HCT116 (cell line): ENCODE measurements at places on chromosomes 6 and 20.

- no peaks in the 10 kb centered on the region for H3K27me3 ChIP-seq
- H3K4me1 ChIP-seq = no peaks in the 10 kb centered on the region
- H3K27ac ChIP-seq = no peak overlapping the region
- H3K36me3 ChIP-seq = no peaks in the 10 kb centered on the region
- H3K4me3 ChIP-seq = no peak overlapping the region
Observed at GRCh38 chr6:118488631-118489030, 59.5 kb upstream of the PLN start.

DNA sequence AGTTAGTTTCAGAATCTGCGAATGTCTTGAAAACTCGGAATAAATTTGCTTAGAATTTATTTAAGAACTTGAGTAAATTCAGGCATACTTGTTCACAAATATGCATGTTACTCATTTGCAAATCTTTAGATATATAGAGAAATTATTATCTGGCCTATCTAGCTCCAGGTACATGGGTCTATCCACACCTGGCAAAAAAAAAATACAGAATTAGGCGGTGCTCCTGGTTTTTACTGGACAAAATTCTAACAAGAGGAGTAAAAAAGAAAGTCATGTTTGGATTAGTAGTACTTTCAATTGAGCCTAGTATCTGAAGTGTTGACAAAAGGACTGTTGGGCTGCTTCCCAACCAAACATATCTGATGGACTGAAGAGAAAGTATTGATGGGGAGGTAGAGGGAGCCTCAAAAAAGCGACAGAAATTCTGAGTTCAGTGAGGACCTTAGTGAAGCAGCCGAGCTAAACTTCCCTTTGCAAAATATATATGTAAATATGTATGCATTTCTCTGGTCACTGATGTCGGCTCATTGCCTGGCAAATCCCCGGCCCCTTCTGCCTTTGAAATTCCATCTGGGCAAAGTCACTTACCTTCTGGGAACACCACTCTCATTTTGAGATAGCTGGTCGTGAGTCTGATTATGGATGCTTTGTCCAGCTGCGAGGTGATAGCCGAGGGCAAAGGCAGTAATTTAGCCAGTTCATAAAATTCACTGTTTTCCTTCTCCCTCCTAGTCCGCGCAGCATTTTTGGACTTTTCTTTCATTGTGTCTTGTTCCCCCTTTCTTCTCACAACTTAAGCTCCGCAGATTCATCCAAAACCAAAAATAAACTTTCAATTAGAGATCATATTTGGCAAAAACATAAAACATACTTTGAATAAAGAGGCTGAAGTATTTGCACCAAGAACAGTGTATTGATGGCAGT lies 1.8 kb downstream of the SIM1 start:
- no peaks in the 10 kb centered on the region for H3K27me3 ChIP-seq
- H3K4me1 ChIP-seq = no peaks in the 10 kb centered on the region
- no peak overlapping the region for H3K27ac ChIP-seq

GRCh38 chr6:159934181-159934580 lies 34.7 kb upstream of the IGF2R start:
- H3K36me3 ChIP-seq = no peaks in the 10 kb centered on the region
- H3K27ac ChIP-seq = no peak overlapping the region
- H3K4me3 ChIP-seq = no peak overlapping the region
- H3K27me3 ChIP-seq = peaks cover 4% of the 10 kb centered on the region; the same call in 1 of the 2 replicates

DNA sequence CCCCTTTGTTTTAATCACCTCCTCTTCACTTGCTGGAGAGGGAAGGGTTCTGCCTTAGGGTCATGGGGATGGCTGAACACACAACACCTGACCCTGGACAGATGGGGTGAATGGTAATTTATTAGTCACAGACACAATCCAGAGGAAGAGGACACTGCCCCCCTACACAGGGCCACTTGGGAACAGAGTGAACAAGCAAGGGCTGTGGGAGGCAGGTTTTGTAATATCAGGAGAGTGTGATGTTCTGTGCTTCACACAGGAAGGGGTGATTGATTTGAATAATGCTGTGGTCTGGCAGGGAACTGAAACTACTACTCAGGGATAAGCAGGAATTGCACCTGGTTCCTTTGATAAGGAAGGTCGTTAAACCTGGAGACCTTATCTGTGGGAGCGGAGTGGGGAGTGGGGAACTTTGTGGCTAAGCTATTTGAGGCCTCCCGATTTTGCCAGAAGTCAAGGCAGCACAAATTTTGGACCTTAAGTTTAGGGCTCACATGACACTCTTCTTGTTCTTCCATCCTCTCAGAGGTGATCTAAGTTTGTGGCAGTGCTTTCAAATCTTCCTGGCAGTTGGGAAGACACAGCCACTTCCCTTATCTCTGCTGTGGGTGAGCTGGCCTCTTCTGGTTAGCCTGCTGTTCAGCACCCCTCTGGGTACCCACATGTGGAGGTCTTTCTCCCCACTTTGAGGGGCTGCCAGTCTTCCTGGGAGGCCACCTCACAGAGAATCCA lies 77.8 kb downstream of the CD164 start:
- no peak overlapping the region for H3K27ac ChIP-seq
- no peak for DNase-seq
- peaks cover 12% of the 10 kb centered on the region; the same call in 1 of the 2 replicates for H3K4me1 ChIP-seq
- H3K4me3 ChIP-seq = no peak overlapping the region
- no peaks in the 10 kb centered on the region for H3K36me3 ChIP-seq

DNA sequence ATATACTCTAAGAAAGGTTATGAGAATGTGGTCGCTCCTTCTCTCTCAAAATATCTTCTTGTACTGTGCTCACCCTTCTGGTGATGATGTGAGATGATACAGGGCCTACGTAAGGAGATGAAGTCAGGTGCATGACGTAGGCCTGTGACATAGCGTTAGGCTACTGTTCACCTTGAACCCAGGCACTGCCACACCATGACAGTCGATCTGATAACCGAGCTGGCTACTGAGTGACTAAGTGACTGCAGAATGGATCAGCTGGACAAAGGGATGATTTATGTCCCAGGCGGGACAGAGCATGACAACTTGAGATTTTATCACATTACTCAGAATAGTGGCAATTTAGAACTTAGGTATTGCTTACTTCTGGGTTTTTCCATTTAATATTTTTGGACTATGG lies 11.2 kb downstream of the SLC24A3 start:
- H3K27ac ChIP-seq = no peak overlapping the region
- DNase-seq = no peak
- H3K4me1 ChIP-seq = no peaks in the 10 kb centered on the region
- no peaks in the 10 kb centered on the region for H3K27me3 ChIP-seq

GRCh38 chr20:1185316-1185741 lies 548 bp upstream of the TMEM74B start:
- H3K4me3 ChIP-seq = peak overlapping the region; percentile 59
- H3K36me3 ChIP-seq = no peaks in the 10 kb centered on the region
- peak overlapping the region; percentile 22; the same call in 1 of the 2 replicates for H3K27ac ChIP-seq
- H3K4me1 ChIP-seq = peaks cover 32% of the 10 kb centered on the region
- no peak for DNase-seq

- H3K36me3 ChIP-seq = no peaks in the 10 kb centered on the region
- H3K27me3 ChIP-seq = no peaks in the 10 kb centered on the region
- no peak for DNase-seq
- H3K27ac ChIP-seq = peak overlapping the region; percentile 97
- no peak overlapping the region for H3K4me3 ChIP-seq
- H3K4me1 ChIP-seq = peaks cover 88% of the 10 kb centered on the region
Observed at GRCh38 chr6:129671442-129672340, 38.3 kb downstream of the ARHGAP18 start.

DNA sequence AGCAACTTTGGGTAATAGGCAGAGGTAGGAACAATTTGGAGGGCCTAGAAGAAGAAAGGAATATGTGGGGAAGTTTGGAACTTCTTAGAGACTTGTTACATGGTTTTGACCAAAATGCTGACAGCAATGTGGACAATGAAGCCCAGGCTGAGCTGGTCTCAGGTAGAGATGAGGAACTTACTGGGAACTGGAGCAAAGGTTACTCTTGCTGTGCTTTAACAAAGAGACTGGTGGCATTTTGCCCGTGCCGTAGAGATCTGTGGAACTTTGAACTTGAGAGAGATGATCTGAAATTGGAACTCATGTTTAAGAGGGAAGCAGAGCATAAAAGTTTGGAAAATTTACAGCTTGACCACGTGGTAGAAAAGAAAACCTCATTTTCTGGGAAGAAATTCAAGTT lies 28.3 kb upstream of the TMEM200A start:
- H3K27me3 ChIP-seq = no peaks in the 10 kb centered on the region
- H3K36me3 ChIP-seq = no peaks in the 10 kb centered on the region
- no peak for DNase-seq
- no peak overlapping the region for H3K27ac ChIP-seq
- H3K4me1 ChIP-seq = no peaks in the 10 kb centered on the region

GRCh38 chr6:118815495-118815894 lies 78.5 kb upstream of the ASF1A start:
- H3K27me3 ChIP-seq = no peaks in the 10 kb centered on the region
- H3K4me3 ChIP-seq = no peak overlapping the region
- H3K27ac ChIP-seq = no peak overlapping the region
- no peaks in the 10 kb centered on the region for H3K36me3 ChIP-seq

- H3K4me3 ChIP-seq = no peak overlapping the region
- no peak for DNase-seq
- no peaks in the 10 kb centered on the region for H3K4me1 ChIP-seq
- H3K27ac ChIP-seq = no peak overlapping the region
- H3K27me3 ChIP-seq = no peaks in the 10 kb centered on the region
Observed at GRCh38 chr6:95496769-95497426, 80.4 kb upstream of the MANEA start.

GRCh38 chr20:46595933-46596332 lies 45.5 kb upstream of the OCSTAMP start:
- H3K27ac ChIP-seq = no peak overlapping the region
- H3K4me1 ChIP-seq = no peaks in the 10 kb centered on the region
- DNase-seq = no peak

DNA sequence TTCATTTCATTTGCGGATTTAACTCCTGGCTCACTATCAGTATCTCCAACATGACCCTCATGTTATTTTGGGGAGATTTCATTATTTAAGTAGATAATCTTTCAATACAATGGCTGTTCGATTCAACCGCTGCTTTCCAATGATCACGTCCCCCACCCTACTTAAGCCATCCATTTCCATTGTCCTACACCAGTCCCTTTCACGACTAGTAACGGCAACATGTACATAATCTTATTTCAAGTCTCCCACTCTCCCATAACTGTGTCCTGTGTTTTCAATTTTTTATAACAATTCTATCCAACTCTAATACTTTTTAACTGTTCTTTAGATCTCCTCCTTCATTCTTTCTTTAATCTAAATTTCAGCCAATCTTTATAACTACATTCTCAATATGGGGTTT lies 890.8 kb upstream of the MAP3K7 start:
- H3K4me3 ChIP-seq = no peak overlapping the region
- H3K27me3 ChIP-seq = no peaks in the 10 kb centered on the region
- no peaks in the 10 kb centered on the region for H3K36me3 ChIP-seq
- no peak overlapping the region for H3K27ac ChIP-seq
- H3K4me1 ChIP-seq = no peaks in the 10 kb centered on the region

DNA sequence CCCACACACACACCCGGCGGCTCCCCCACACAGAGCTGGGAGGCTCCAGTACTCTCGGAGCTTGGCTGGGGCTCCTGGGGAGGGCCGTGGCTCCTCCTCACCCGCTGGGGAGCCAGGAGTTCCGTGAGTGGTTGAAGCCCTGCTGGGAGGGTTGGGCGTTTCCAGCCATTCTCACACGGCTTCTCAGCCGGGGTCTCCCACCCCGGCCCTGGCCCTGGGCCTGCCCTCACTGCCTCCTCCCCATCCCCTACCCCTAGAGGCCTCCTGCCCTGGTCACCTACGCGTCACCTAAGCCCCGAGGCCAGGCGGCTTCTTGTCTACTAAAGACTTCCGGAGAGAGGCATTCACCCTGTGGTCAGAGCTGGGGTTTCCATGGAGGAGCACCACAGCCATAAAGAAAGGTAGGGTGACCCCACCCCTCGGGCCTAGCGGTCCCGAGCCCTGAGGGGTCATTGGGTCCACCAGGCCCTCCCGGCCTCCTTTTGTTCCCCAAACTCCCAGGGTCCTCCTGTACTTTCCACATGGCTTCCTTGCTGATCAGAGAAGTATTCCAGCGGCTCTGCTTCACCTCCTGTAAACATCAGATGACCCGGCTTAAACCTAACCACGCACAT lies 99.3 kb downstream of the TTLL2 start:
- no peaks in the 10 kb centered on the region for H3K36me3 ChIP-seq
- no peak for DNase-seq
- no peak overlapping the region for H3K4me3 ChIP-seq
- no peaks in the 10 kb centered on the region for H3K4me1 ChIP-seq

DNA sequence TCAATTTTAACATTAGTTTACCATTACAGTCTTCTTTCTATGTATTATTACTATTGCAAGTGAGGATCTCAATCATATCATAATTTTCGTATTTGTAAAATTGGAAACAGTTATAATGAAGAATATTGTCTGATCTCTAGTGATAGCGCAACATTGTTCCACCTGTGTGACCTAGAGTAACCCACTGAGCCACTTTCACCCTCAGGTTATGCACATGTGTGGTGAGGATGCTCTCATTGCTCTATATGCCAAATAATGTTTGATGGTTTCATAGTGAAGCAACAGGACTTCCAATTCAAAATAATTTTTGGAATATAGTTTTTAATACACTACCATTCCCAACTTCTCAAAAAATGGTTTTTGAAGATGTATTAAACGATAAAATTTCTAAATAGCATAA lies 603.1 kb upstream of the MAN1A1 start:
- DNase-seq = no peak
- H3K4me1 ChIP-seq = no peaks in the 10 kb centered on the region
- no peak overlapping the region for H3K27ac ChIP-seq
- H3K4me3 ChIP-seq = no peak overlapping the region

- no peak overlapping the region for H3K27ac ChIP-seq
- H3K4me1 ChIP-seq = peaks cover 18% of the 10 kb centered on the region
- DNase-seq = no peak
- H3K4me3 ChIP-seq = no peak overlapping the region
- no peaks in the 10 kb centered on the region for H3K36me3 ChIP-seq
Observed at GRCh38 chr6:110710115-110710514, 105.2 kb downstream of the CDK19 start.

DNA sequence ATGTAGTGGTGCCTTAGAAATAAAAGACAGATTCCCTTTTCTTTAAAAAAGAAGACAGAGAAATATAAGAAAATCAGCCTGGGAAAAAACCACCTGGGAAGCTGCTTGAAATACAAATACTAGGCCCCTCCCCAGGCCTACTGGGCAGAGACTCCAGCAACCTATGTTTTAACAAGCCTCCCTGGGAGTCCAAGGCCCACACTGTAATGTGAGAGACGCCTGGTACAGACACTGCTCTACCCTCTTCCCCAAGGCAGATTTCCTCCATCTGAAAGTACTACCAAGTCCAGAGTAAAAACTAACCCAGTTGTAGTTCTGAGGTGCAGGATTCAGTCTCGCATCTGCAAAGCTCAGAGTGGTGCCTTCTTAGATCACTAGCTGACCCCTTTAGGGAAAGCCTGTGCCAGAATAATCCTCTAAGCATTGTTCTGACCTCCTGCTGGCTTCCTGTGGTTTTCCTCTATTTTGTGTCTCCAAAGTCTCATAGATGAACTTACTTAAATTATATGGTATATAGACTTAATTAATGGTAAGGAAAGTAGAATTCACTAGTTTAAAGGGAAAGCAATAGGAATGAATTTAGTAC lies 270.2 kb upstream of the SLC35B3 start:
- peaks cover 5% of the 10 kb centered on the region; the same call in 1 of the 2 replicates for H3K4me1 ChIP-seq
- no peak overlapping the region for H3K4me3 ChIP-seq
- H3K36me3 ChIP-seq = no peaks in the 10 kb centered on the region
- no peak for DNase-seq

GRCh38 chr6:154535851-154536250 lies 25.4 kb upstream of the CNKSR3 start:
- peaks cover 9% of the 10 kb centered on the region for H3K4me1 ChIP-seq
- no peak overlapping the region for H3K4me3 ChIP-seq
- no peaks in the 10 kb centered on the region for H3K27me3 ChIP-seq
- no peaks in the 10 kb centered on the region for H3K36me3 ChIP-seq
- no peak overlapping the region for H3K27ac ChIP-seq
- no peak for DNase-seq
